T-helper 2 cell (primary cell): ENCODE measurements at places on chromosomes 2 and 18.

DNA sequence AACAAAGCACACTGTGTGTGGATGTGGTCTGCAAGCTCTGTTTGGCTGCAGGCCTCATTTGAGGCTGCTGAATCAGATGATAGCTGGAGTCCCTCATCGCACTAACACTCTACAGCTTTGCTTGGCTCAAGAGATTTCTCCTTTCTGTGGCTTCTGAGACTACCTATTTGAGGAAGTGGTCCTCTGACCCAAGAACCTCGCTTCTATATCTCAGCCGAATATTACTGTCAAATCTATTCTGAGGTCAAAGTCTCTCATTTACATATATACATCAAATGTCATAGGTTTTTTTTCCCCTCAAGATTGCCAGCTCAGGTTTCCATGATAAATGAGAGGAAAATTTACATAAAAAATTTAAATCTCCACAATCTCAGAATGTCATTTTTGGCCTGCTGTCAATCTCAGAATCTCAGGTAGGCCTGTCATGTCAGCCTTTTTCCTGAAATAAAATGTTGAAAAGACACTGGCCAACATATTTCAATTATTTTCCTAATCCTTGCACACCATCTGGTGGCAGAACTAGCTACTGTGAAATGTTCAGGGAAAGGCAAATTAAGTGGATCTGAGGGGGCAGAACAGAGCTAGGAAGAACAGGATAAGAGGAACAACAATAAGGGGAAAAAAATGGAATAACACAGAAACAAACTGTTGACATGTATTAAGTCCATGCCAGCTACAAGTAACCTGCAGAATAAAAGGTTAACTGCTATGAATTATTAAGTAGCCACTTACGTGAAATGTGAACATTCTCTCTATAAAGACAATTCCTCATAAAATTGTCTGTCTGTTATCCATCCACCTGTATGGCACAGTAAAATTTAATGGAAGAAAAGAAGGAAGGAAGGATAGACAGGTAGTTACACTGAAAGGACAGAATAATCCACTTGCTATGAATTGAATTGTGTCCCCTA lies 39.3 kb downstream of the AP1S3 start:
- no peak for DNase-seq

- no peak for DNase-seq
Measured at GRCh38 chr18:21597620-21598019, 2.9 kb downstream of the ESCO1 start.

DNA sequence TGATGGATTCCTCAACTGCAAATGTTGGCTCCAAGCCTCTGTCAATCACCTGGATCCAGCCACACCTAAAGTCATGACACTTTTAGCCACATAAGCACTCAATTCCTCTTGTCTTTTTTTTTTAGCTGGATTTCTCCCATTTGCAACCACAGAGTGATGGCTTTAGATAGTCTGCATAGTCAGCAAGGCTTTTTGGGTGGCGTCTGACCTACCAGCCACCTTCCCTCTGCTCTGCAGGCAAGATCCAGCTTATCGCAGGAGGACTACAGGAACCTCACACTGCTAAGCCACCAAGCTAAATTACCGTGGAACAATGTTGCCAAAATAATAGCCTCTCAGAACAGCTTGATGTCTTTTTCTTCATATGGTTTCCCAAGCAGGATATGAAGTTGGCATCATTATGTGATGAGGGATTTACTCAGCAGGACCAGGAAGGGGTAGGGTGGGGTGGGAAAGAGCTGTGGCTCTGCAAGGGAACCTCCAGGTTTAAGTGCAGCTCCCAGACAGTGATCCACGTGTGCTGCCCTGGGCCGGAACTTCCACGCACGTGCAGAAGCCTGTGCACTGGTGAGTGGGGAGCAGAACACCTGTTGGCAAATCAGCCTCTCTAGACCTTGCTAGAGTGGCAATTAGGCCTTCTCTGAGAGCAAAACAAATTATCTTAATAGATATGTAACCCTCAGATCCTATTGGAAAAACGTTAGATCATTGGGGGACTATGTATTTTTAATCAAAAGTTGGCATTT lies 170.6 kb upstream of the NCK2 start:
- no peak for DNase-seq

GRCh38 chr2:169670215-169670651 lies 24.0 kb downstream of the CFAP210 start:
- no peak for DNase-seq

DNA sequence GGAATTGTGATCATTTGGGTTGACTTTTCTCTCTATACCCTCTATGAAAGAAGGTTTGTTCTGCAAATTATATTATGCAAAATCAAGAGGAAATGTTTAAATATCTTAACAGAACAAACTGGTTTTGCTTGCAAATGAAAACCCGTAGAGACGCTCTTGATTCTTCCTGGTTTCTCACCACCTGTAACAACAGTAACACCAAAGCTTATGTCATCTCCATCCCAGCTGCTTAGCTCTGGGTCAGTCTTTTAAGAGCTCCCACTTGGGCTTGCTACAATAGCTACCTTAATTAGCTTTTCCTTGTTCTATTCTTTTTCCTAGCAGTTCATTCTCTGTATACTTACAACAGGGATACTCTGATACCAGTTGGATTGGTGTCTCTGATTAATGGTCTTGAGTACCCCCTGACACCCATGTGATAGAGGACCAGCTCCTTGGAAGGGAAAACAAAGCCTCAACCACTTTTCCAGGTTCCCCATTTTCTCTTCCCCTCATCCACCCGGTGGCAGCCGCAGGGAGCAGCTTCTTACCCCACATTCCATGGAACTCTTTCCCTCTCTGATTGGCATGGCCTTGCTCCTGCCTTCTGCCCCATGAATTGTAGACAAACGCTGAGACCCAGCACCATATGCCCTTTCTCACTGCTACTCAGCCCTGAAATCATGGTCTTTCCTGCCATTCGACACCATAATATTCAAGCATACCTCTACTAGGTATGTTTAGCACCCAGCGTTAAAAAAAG lies 27.7 kb downstream of the TMEM182 start:
- no peak for DNase-seq

DNA sequence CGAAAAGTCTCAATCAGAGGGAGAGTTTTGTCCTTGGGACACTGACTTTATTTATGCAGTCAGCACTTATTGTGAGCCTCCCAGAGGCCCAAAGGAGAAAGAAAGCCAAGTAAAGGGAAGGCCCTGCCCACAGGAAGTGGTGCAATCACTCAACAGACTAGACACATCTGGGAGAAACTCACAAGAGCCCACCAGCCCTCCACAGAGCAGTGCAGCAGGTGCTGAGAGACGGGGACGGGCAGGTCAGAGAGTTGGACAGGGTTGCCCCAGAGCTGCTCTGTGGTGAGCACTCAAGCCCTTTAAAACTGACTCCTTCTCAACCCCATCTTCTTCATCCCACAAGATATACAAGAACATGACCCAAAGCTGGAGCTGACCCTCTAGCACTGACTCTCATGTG lies 96.0 kb downstream of the TFCP2L1 start:
- no peak for DNase-seq

DNA sequence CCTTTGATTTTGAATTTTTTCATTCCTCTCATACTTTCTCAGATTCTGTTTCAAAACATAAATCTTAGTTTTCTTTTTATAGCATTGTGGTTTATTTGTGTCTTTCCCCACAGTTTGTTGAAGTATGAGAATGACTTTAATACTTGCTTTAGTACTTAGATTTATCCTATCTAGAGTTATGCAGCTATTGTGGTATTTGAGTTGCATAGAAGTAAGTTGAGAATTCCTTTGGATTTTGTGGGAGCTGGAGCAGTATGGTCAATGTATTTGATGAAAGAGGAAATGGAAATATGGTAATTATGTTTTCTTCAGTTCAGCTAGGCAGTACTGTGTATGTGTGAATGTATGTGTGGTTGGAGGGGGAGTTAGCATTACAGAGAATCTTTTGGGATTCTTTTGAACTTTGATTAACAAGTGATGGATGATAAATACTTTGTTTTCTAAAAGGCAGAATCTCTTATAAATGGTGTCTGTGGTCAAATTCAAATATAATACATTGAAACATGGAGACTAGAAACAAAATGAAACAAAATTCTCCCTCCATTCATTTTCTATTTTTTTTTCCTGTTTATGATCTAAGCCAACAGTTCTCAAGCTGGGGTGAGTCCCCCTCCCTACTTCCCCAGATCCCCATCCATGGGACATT lies 3.0 kb downstream of the ACVR2A start:
- DNase-seq, result no peak

GRCh38 chr2:241082341-241083090 lies 19.6 kb downstream of the MTERF4 start:
- DNase-seq, result no peak

DNA sequence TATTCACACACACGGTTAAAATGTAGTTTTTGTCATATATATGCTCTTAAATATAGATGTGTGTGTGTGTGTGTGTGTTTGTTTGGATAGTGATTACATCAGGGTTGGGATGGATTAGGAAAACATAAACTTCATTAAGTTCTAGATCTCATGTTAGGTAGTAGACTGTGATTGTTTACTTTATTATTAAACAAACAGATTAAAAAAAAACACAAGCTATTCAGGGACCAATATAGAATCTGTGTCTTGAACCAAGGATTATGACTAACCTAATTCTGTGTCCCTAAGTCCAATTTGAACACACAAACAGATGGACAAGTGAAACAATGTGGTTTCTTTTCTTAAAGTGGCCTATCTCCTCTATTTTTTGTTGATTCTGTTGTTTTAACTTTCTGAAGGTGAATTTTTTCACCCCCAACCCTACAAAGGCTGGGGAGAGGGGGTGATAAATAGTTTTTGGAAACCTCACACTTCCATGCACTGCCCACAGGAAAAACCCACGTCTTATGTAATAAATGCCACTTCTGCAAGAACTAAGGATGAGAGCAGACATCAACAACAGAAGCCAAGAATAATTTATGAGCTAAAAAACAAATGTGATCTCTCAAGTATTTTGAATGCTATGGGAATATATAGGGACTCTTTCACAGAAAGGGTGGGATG lies 40.7 kb downstream of the IL1R2 start:
- no peak for DNase-seq

DNA sequence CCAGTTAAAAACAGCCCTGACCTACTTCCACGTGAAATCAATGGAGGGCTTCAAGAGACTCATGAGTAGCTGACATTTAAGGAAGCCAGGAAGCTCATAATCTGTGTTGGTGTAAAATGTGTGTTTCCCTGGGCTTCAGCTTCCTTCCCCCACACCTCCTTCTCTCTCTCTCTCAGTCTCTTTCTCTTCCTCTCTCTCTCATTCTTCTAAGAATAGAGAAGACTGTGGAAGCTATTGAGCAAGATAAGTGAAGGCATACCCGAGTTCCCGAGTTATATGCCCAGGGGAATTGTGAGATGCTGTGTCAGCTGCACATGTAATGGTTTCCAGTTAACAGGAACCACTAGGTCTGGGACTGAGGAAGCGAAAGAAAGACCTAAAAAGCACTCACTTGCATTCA lies 199.4 kb downstream of the NYAP2 start:
- DNase-seq, result no peak

GRCh38 chr2:200810252-200810997 lies 1.3 kb upstream of the BZW1 start:
- DNase-seq, result no peak

- DNase-seq, result no peak
Measured at GRCh38 chr2:165699946-165700345, 94.1 kb downstream of the GALNT3 start.
